ENCODE measurements at places on chromosomes 4 and X. TPM values are rescaled to one million over a fixed set of nuclear protein-coding genes. Genes with fewer than 3 reads are reported as not detected.

DNA sequence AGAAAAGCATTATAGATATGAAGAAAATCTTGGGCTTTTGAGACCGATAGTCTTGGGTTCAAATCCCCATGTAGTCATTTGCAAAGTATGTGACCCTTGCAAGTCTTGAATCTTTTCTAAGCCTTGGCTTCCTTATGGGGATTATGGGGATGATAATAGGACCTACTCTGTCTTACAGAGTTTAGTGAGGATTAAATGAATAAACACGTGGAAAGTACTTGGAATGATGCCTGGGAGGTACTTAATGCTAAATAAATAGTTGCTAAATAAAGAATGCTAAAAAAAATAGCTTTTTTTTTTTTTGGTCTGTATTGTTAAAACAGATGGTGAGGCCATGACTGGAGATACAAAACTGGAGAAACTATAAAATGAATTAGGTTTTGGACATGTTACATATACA, 292.7 kb downstream of the GPAT3 start:
- DNase-seq: no peak

GRCh38 chrX:384861-385260, 1.8 kb downstream of the PPP2R3B start:
- no peak for DNase-seq

Gene PFKFB1
- not detected for total RNA-seq

Gene ZCCHC18
- 1.2 TPM for total RNA-seq
